ENCODE measurements at places on chromosomes 1 and 21.
A peak's percentile ranks its signal among the peaks of the same experiment; 100 is the strongest.

GRCh38 chr1:225882694-225883615 lies 775 bp upstream of the TMEM63A start:
- DNase-seq: no peak

GRCh38 chr1:4786055-4786454 lies 131.6 kb downstream of the AJAP1 start:
- no peak for DNase-seq

DNA sequence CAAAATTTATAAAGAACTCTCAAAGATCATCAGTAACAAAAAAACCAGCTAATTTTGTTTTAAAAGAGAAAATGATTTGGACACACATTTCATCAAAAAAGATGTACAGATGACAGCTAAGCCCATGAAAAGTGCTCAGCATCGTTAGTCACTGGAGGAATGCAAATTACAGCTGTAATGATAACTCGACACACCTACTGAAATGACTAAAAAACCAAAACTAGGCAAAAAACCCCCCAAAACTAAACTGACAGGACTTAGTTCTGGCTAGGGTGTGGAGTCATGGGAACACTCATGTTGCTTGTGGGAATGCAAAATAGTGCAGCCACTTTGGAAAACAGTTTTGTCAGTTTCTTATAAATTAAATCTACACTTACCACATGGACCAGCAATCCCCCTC lies 59.5 kb downstream of the CNIH3 start:
- DNase-seq: no peak

DNA sequence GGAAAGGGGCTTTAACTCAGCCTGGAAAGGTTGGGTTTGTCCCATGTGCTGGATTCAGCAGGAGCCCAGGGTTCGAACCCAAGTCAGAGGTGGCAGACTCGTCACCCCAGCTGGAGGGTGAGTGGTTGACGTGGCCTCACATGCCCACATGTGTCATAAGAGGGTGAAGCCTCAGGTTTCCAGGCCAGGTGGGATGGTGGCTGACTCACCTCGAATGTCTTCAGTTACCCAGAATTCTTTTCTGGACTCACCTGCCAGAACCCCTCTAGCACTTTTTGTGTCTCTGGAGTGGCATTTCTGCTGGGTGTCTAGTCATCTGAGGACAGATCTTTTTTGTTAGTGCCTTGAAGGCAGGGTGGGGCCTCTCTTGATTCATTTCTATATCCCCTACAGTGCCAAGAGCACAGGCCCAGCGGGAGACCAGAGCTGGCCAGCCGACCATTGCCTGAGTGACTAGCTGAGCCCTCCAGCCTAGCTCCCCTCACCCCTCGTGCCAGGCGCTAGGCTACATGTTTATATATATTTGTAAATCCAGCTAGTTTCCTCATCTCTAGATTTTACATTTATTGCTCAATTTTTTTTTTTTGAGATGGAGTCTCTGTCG lies 28.1 kb downstream of the IL6R start:
- DNase-seq: peak; percentile 52

GRCh38 chr1:174743654-174744561 lies 255.8 kb upstream of the CACYBP start:
- no peak for DNase-seq
